Left ventricle myocardium inferior (tissue), 1 donor: ENCODE measurements at places on chromosomes 11 and 22. TPM values are rescaled to one million over a fixed set of nuclear protein-coding genes. Genes with fewer than 3 reads are reported as not detected.

ALDH3B2 gene
- total RNA-seq = not detected

GAL3ST1 gene
- 0.16 TPM for total RNA-seq

OR51V1 gene
- not detected for total RNA-seq

FREY1 gene
- total RNA-seq = not detected

- no peaks in the 10 kb centered on the region for H3K36me3 ChIP-seq
- peak overlapping the region; percentile 64 for H3K27ac ChIP-seq
- peaks cover 6% of the 10 kb centered on the region for H3K27me3 ChIP-seq
- DNase-seq = peak; percentile 47
- no peak overlapping the region for H3K4me3 ChIP-seq
Measured at GRCh38 chr22:37173709-37174108, 14.3 kb downstream of the C1QTNF6 start.

DNA sequence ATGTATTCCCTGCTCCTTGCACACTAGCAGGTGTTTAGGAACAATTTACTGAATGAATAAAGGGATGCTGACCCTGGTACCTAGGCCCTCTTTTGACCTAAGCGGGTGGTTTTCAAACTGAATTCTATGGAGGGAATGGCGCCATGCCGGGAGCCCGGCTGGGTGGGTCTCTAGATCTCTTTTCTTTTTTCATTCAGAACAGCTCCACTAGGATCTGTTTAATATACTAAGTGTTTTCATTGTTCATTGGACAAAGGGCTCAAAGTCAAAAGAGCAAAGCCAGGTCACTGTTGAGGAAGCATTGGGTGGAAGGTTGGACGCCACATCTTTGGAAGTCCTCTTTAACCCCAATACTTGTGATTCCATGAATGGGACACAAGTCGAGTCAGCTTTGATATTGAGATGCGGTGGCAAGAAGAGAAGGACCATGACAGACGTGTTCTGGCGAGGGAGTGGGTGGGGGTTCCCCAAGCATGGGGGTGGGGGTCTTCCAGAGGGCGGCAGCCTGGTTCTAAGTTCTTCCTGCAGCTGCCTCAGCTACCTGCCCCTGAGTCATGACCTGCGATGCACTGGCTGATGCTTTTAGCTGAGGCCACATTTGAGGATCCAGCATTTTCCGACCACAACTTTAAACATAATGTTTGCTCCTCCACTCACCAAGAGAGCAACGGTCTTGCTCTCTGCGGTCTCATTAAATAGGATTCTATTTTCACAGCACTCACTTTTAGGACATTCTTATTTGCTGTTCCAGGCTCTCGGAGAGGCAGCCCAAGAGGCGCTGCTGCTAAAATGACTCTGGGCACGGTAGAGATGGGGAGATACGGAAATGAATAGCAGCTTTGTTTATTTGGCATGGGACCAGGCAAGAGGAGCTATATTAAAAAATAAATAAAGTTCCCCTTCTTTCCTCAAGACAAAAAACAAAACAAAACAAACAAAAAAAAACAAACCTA, 100.6 kb downstream of the FBXO7 start:
- no peak for DNase-seq
- H3K27ac ChIP-seq = no peak overlapping the region
- no peaks in the 10 kb centered on the region for H3K27me3 ChIP-seq
- H3K36me3 ChIP-seq = no peaks in the 10 kb centered on the region

DNA sequence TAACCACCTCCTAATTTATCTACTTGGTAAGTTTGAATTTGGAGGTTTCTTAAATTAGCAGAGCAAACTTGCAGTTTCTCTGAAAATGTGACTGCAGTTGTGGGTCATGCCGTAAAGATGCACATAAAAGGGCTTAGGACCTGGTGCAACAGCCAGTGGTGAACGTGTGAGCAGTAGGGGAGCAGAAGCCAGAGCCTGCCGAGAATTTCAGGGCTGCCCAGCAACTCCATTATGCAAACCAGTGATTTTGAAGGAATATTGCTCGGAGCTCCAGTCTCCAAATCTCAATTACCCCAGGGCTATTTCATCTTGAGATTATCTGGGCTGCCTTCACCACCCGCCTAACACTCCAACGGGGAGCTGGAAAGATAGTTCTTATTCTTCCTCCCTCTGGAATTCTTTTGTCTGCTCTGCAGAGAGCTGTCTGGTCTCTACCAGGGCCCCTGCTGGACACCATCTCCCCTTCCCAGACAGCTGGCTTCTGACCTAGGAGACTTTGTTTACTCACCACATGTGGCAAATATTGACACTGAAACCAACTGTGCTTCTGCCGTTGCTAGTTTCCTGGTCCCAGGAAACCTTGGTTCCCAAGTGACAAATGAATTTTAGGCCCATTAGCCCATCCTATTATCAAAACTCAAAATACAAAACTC, 93.9 kb downstream of the DSCAML1 start:
- no peaks in the 10 kb centered on the region for H3K36me3 ChIP-seq
- no peak for DNase-seq
- H3K4me1 ChIP-seq = peaks cover 11% of the 10 kb centered on the region
- no peak overlapping the region for H3K4me3 ChIP-seq
- H3K27me3 ChIP-seq = no peaks in the 10 kb centered on the region

DNA sequence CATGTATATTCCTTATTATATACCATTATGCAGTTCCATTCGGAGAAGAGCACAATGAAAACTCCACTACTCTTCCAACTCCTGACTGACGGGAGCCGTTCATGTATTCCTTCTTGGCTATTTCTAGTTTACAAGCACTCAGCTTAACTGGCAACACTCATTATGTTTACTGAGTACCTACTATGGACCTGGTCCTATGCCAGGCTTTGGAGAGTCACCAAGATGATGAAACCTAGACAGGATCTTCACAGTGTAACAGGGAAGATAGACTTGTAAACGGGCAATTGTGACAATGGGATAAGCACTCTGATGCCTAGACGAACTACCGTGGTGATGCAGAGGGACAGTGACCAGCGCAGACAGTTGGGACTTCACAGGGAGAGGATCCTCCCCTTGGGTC, 22.3 kb upstream of the ST3GAL4 start:
- no peak overlapping the region for H3K27ac ChIP-seq
- no peaks in the 10 kb centered on the region for H3K27me3 ChIP-seq
- peaks cover 10% of the 10 kb centered on the region for H3K36me3 ChIP-seq
- H3K4me3 ChIP-seq = no peak overlapping the region
- H3K4me1 ChIP-seq = peaks cover 50% of the 10 kb centered on the region
- no peak for DNase-seq

GRCh38 chr11:44224867-44225501, 85.0 kb downstream of the ALX4 start:
- no peak overlapping the region for H3K4me3 ChIP-seq
- peaks cover 29% of the 10 kb centered on the region for H3K4me1 ChIP-seq
- H3K27ac ChIP-seq = peak overlapping the region; percentile 55
- no peak for DNase-seq

DNA sequence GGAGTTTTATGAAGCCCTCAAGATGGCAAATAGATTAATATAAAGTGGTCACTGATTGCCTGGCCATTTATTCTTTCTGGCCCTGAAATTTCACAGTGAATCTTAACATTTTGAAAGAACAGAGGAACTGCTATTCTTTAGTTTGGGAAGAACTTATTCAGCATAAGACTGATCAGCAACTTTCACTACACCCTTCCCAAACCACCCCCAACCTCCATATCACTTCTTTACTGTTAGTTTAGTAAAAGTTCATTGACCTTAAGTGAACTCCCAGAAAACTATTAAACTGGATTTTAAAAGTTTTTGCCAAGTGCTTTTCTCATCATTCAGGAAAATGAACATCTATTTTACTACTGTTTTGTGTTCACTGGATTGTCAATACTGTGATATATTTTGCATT, 77.4 kb downstream of the NARS2 start:
- H3K27ac ChIP-seq = no peak overlapping the region
- DNase-seq = no peak
- no peaks in the 10 kb centered on the region for H3K27me3 ChIP-seq
- no peaks in the 10 kb centered on the region for H3K36me3 ChIP-seq
- peaks cover 23% of the 10 kb centered on the region for H3K4me1 ChIP-seq
- no peak overlapping the region for H3K4me3 ChIP-seq

DNA sequence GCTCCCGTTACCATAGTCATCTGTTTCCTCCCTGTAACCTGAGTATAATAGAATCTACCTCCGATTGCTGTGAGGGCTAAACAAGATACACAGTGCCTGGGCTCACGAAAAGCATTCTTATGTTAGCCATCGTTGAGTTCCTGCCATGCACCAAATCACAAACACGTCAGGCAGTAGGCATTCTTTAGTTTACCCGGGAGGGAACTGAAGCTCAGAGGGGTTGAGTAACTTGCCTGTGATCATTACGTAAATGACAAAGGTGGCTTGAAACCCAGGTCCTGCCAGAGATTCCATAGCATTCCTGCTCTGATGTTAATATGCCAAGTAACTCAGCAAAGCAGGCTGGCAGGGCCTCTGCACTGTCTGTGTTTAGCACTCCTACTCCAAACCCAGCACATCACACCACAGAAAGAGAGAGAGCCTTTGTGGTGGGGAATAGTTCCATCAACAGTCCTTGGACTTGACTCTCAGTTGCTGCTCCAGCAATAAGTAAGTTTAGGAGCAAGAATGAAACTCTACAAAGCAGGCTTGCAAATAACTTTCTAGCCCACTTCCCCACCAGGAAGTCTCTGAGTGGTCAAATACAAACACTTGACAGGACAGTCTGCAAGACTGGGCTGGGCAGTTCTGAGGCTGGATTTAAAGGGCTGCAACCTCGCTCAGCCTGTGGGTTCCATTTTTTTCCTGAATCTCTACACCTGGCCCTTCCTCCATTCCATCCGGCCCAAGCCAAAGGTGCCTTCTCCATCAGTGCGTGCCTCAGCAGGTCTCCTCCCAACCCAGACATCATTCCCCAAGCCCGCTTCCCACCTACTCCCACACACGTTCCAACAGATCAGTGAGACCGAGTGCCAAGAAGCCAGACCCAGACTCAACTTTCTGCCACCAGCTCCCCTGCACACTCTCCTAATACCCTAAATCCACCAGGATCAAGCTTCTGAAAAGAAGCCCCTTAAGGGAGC, 1.1 kb downstream of the SCN2B start:
- peak overlapping the region; percentile 69 for H3K4me3 ChIP-seq
- peaks cover 55% of the 10 kb centered on the region for H3K4me1 ChIP-seq
- H3K36me3 ChIP-seq = no peaks in the 10 kb centered on the region
- DNase-seq = peak; percentile 40
- peaks cover 8% of the 10 kb centered on the region for H3K27me3 ChIP-seq

DNA sequence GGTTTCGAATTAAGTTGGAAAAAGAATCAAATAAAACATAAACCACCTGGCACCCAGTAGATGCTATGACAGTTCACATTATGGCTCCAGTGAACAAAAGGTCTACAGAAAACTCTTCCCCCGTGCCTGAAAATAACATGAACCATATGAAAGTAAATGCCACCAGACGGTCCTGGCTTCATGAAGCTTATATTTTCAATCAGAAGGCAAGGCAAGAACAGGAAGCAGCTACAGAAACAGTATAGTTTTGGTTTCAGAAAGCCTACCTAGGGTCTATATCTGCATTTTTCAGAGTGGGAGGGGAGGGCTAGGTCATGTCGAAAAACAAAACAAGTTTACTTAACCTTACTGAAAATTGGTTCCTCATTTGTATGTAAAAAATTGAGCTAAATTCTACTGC, 9.8 kb downstream of the RAB30 start:
- no peaks in the 10 kb centered on the region for H3K27me3 ChIP-seq
- peaks cover 68% of the 10 kb centered on the region for H3K4me1 ChIP-seq
- no peak for DNase-seq
- no peaks in the 10 kb centered on the region for H3K36me3 ChIP-seq
- H3K27ac ChIP-seq = peak overlapping the region; percentile 60

- no peak for DNase-seq
- no peaks in the 10 kb centered on the region for H3K36me3 ChIP-seq
- peaks cover 74% of the 10 kb centered on the region for H3K27me3 ChIP-seq
- no peaks in the 10 kb centered on the region for H3K4me1 ChIP-seq
Measured at GRCh38 chr11:126564566-126564965, 209.1 kb downstream of the ST3GAL4 start.

DNA sequence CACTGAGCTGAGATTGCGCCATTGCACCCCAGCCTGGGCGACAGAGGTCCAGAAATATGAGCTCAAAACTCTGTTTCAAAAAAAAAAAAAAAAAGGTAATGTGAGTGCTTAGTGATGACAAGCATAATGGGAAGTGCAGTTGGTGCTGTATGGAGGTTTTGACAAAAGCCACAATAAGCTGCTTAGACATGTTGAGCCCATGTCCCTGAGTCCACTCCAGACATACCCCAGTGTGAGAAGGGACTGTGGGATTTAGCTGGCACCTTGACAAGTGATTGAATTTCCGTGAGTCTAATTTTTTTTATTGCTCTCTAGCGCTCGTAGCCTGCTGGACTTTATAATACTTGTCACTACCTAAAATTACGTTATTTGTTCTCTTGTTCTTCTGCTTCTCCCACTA, 15.1 kb upstream of the LGR4 start:
- no peaks in the 10 kb centered on the region for H3K27me3 ChIP-seq
- H3K4me1 ChIP-seq = no peaks in the 10 kb centered on the region
- H3K27ac ChIP-seq = no peak overlapping the region
- peaks cover 33% of the 10 kb centered on the region for H3K36me3 ChIP-seq
- H3K4me3 ChIP-seq = no peak overlapping the region
- no peak for DNase-seq

DNA sequence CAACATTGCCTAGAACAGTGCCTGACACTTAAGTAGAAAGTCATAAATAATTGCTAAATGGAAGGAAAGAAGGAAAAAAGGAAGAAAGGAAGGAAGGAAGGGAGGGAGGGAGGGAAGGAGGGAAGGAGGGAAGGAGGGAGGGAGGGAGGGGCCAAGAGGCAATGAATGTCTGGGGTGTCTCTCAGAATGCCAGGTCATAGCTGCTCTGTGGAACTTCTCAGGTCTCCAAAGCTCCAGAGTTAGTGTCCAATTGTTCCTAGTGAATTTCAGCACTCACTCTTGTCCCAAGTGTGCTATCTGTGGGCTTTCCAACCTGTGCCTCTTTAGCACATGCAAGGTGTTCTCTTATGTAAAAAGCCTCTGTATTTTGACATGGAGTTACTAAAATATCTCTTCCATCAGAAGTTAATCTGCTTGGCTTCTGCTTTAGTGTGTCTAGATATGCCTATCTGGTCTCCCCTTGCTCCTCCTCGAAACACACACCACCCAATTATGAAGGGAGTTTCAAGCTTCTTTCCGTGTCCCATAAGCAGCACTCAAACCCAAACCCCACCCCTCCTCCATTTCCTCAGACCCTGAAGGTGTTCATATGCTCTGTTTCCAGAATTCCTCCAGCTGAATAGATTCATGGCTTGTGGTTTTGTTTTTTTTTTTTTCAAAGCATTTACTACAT, 56.5 kb downstream of the FAM76B start:
- H3K27me3 ChIP-seq = no peaks in the 10 kb centered on the region
- no peak for DNase-seq
- H3K4me3 ChIP-seq = no peak overlapping the region
- no peak overlapping the region for H3K27ac ChIP-seq
- no peaks in the 10 kb centered on the region for H3K36me3 ChIP-seq

- no peaks in the 10 kb centered on the region for H3K27me3 ChIP-seq
- no peak overlapping the region for H3K27ac ChIP-seq
- H3K4me3 ChIP-seq = no peak overlapping the region
- no peaks in the 10 kb centered on the region for H3K36me3 ChIP-seq
- H3K4me1 ChIP-seq = peaks cover 94% of the 10 kb centered on the region
Measured at GRCh38 chr11:12454782-12455181, 77.4 kb downstream of the PARVA start.
